ENCODE measurements at places on chromosomes 12 and 14. TPM values are rescaled to one million over a fixed set of nuclear protein-coding genes. Genes with fewer than 3 reads are reported as not detected.

DNA sequence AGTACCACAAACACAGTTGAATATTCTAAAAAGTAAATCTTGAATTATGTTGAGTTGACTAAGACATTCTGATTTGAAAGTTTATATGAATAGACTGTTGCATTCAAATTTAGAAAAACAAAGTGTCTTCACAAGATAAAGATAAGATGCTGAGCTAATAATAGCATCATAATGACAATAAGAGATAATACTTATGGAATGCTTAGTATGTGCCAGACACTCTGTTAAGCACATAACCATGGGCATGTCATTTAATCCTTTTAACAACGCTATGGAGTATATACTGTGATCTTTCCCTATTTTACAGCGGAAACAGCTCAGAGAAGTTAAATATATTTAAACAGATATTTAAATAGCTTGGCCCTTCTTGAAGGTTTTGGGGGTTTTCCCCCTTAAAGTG lies 163.4 kb downstream of the SRGAP1 start:
- DNase-seq, result no peak

DNA sequence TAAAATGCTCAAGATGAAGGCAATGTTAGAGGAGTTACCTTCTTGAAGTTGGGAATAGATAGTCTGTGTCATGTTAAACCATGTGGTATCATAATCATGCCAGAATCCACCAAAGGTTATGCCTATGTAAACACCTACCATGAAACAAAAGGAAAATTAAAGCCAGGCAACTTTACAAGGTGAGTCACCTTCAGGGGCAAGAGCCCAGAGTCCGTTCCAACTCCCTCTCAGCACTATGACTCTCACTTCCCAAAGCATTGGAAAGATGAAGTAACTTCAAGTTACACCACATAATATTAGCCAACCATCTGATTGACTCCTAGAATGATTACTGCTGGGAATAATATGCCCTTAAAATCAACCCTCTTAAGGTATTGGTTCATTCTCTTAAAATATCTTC lies 38.5 kb downstream of the CATSPERB start:
- DNase-seq, result no peak

GRCh38 chr12:70784042-70784668 lies 136.4 kb downstream of the PTPRR start:
- no peak for DNase-seq

- DNase-seq, result no peak
Observed at GRCh38 chr12:111296906-111297463, 71.9 kb downstream of the PHETA1 start.

DNA sequence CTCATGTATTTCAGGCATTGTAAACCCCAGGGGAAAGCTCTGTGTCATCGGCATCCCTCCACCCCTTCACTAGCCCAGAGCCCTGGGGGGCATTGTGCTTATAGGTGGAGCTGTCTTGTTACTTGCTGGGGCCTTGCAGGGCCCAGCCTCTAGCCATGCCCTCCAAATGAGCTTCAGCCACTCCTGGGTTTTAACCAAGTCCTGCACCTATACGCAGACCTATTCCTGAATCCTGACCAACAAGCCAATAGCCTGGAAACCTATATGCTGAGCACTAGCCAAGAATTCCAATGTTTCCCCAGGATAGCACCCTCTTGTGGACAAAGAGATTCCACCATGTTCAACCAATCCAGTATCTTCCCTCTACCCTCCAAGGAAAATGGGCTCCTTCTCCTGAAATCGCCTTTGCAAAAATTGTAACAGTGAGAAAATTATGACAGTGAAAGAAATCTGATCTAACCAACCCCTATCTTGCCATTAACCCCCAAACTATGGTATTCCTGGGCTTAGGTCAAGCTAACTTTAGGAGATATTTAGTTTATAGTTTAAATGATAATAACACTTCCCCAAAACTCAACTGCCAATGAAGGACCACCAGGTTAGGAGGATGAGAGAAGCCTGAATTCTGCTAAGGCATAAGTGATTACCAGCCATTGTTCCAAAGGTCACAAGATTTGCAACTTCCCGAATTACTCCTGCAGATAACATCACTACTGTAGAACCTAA lies 55.5 kb downstream of the TTC7B start:
- no peak for DNase-seq

DNA sequence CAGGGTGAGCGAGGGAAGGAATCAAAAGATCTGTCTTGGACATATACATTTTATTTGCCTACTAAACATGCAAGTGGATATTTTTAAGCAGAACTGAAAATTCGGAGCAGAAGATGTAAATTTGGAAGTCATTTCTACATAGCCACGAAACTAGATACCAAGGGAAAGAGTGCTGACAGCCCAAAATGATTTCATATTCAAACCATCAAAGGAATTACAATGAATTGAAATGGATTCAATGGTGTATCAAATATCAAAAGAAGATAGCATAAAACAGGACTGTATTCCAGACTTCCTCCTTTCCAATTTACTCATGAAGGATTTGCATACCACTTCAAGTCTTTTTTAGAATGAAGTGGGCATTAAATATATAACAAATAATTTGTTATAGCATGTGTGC lies 313.5 kb upstream of the KITLG start:
- no peak for DNase-seq

GRCh38 chr12:63521706-63522105 lies 146.6 kb downstream of the DPY19L2 start:
- DNase-seq, result no peak

- DNase-seq, result no peak
Observed at GRCh38 chr12:15122344-15122743, 98.9 kb downstream of the RERG start.

DNA sequence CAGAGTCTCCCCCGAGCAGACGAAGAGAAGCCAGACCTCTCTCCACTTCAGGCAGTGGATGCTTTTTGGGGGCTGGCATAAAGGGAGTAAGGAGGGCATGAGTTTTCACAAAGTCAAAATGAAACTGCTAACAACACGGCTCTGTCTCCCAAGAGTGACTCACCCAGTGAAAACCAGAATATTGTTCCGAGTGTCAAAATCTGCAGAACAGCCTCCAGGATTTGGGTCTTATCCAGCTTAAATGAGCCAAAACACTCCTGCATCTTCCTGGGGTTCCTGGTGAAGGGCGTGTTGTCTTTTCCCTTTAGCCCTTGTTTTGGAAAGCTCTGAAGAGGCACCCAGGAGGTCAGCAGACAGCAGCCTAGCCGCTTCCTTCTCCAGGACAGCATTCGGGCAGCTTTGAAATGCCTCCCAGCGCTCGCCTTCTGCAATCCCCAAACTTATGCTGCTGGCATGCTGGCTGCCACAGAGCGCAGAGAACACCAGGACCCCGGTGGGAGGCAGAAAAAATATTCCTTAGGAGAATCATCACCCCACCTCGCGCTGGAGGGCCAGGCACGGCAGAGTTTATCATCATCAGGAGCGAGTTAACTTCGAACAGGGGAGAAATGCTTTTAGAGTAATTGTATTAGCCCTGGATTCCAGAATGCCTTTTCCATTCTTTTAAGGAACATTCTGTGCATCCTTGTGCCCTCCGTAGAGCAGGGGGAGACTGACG lies 117.7 kb upstream of the NCOR2 start:
- DNase-seq, result no peak

- DNase-seq, result no peak
Observed at GRCh38 chr12:109069307-109070271, 17.2 kb downstream of the USP30 start.

GRCh38 chr12:118355843-118356242 lies 16.9 kb downstream of the TAOK3 start:
- no peak for DNase-seq

DPF3 gene
- total RNA-seq, result not detected

CMA1 gene
- total RNA-seq, result not detected

RAPGEF3 gene
- total RNA-seq, result 2.7 TPM

INF2 gene
- total RNA-seq, result 48.6 TPM

IQSEC3 gene
- 1.6 TPM for total RNA-seq

OR4E2 gene
- total RNA-seq, result 0.12 TPM

All from activated naive CD4-positive, alpha-beta T cell treated with anti-CD3 and anti-CD28 coated beads, Interleukin-2, amount 50 U/mL, for 72 hours (primary cell).